Activated CD4-positive, alpha-beta T cell treated with anti-CD3 and anti-CD28 coated beads, Interleukin-2, Interleukin-6, amounts not matched to agents 100 ng/mL and 50 ng/mL, durations not matched to agents 16 hours and 8 hours (primary cell): ENCODE measurements at places on chromosomes 16 and 17.

GRCh38 chr16:6066652-6067051, 969.1 kb upstream of the EEF2KMT start:
- DNase-seq, result no peak

DNA sequence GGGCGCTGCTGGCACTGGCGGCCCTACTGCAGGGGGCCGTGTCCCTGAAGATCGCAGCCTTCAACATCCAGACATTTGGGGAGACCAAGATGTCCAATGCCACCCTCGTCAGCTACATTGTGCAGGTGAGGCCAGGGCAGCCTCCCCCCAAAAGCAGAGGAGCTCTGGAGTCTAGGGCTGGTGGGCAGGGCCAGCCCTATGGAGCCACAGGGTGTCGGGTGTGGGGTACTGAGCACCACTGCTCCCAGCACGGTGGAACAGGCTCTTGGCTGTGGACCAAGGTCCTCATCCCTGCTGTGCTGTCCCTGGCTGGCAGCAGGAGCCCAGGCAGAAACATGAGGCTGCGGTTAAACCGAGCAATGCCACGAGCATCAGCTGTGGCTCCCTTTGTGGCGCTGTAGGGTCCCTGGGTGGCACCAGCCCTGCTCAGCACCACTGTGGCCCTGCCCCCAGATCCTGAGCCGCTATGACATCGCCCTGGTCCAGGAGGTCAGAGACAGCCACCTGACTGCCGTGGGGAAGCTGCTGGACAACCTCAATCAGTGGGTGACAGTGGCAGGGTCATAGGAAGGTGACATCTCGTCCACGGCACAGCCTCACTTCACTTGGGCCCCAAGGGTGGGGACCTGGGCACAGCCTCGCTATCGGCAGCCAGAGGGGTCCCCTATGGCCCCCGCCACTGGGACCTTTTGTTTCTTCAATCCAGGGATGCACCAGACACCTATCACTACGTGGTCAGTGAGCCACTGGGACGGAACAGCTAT, 1.1 kb downstream of the DNASE1 start:
- no peak for DNase-seq

GRCh38 chr16:29198731-29199521, 207.6 kb downstream of the NPIPB11 start:
- DNase-seq, result no peak

DNA sequence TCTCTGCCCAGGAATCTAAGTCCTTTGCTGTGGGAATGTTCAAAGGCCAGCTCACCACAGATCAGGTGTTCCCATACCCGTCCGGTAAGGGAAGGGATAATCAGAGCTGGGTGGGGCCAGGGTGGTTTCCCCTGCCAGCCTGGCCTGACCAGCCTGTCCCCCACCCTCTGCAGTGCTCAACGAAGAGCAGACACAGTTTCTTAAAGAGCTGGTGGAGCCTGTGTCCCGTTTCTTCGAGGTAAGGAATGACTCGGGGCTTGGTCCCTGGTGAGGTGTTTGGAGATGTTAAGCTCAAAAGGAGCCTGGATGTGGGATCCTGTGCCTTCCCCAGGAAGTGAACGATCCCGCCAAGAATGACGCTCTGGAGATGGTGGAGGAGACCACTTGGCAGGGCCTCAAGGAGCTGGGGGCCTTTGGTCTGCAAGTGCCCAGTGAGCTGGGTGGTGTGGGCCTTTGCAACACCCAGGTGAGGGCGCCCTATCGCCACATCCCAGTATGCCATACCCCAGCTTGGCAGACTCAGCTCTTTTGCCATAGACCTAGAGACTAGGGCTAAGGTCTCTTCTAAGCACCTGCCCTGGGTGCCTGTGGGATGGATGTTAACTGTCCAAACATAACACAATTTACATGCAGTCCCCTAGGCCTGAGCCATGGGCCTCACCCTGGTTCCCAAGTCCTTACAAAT, 997 bp downstream of the ACADVL start:
- DNase-seq, result peak; percentile 79

- no peak for DNase-seq
Observed at GRCh38 chr16:85395207-85395912, 217.8 kb upstream of the GSE1 start.

- no peak for DNase-seq
Observed at GRCh38 chr17:80762076-80762475, 217.4 kb downstream of the RPTOR start.

- DNase-seq, result no peak
Observed at GRCh38 chr17:38569701-38570512, 35.8 kb downstream of the SRCIN1 start.

DNA sequence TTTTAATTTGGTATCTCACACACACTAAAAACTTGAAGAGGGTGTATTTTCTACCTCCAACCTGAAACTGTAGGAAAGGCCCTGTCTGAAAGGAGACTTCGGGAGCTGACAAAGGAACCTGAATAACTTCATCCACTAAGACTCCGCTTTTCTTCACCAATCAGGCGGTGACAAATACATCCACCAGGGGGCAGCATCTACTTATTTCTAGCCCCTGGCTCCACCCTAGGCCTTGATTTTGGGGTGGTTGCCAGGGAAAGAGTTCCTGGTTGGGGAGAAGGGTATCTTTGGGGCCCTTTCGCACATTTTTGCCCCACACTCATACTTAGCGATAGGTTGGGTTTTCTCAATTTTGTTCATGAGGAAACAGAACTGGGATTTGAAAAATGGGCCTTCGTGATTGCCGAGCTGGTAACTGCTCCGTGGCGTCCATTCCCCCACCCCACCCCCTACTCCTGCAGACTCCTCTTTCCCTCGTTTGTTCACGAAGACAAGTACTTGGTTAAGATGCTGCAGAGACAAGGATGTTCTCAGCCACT, 4.8 kb upstream of the ARL4D start:
- DNase-seq, result peak; percentile 93

DNA sequence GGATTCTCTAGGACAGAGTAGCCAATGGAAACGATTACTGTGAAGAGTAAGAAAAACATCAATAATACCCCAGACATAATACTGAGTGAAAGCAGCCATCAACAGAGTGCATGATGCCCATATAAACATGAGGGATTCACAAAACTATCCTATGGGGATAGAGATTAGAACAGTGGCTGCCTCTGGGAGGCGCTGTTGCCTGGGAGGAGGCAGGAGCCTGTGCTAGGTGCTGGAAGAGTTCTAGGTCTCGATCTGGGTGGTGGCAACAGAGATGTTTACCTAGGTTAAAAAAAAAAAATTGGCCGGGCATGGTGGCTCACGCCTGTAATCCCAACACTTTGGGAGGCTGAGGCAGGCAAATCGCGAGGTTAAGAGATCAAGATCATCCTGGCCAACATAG, 7.9 kb downstream of the FA2H start:
- DNase-seq, result no peak

DNA sequence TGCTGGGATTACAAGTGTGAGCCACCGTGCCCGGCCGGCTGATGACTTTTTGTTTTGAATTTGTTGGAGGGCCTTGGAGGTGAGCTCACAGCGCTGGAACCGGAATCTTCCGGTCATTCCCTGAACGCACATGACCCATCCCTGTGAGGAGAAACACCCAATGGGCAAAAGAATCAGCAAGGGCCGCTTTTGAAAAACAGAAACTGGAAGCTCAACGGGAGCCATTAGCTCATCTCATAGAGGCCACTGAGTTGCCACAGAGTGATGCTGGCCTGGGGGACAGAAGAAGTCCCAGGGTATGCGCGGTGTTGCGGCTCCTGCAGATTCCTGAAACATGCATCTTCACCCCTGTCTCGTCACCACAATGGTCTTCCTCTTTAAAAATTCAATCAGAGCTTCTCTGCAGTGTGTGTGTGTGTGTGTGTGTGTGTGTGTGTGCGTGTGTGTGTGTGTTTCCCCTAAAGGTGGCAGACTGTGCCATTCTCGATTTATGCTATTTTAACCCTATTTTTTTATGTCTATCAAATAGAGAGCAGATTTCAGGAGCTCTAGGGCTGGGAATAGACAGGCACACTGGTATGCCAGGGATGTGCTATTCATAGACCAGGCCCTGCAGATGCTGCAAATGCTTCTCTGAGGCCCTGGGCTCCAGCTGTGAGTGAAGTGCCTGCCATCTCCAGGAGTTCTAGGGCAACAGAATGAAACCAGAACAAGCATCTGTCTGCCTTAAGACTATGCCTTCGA, 68.3 kb downstream of the MARCHF10 start:
- no peak for DNase-seq

- no peak for DNase-seq
Observed at GRCh38 chr16:47592232-47592631, 131.1 kb downstream of the PHKB start.

DNA sequence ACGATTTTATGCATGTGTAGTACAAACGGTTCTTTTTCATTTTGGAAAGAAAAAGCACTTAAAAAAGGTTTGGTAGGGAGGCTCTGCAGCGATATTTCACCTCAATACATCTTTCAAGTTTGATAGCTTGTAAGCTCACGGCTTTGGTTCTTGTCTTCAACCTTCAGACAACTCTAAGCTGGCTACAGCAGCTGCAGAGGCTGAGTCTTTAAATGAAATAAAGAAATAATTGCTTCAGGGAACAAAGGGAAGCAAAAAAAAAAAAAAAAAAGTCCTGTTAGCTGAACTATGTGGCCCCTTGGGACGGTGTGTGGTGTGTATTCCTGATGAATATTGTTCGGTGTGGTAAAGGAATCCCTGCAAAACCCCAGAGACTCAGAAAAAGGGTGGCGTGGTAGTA, 265.1 kb downstream of the NTN1 start:
- no peak for DNase-seq

DNA sequence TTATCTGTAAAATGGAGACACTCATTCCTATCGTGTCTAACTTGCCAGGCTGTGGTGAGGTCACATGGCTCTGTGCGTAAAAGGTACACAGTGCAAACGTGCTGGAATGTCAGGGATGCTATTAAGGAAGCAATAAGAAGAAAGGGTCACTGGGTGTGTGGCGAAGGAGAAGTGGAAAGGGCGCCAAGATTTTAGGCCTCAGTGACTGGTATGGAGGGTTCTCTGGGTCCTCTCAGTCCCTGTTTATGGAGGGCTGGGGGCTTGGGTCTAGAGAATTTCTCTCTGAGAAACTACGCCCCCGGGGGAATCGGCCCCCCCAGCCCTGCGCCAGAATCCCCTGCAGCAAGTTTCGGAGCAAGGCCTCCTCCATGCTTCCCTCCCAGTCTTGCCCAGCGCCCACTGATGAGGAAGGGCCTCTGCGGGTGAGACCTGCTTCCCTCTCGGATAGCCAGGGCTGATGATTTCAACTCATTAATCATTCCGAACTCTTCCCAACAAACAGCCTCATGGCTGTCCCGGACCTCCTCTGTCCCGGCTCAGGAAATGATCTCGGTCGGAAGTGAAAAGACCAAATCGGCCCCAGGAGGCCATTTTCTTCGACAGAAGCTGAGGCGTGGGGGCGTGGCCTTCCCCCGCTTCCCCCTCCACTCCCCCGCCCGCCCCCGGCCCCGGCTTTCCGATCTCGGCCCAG, 1.2 kb upstream of the HEXIM1 start:
- DNase-seq, result peak; percentile 78

DNA sequence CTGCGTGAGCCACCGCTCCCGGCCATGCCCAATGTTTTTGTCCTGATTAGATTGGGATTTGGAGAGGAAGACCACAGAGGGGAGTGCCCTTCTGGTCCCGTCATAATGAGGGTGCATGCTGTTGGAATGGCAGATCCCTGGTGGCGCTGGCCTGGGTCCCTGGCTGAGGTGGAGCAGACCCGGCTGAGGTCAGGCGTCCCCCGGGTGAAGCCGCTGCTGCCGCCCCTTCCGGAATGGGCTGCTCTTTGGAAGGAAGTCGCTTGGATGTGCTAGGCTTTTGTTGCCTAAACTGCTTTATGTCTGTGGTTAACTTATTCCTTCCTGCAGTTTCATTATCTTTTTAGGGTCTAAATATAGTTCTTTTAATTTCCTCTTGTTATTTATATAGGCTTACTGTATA, 120.3 kb upstream of the CHMP6 start:
- DNase-seq, result peak; percentile 41

- DNase-seq, result no peak
Observed at GRCh38 chr17:37067555-37068111, 118.9 kb downstream of the AATF start.

GRCh38 chr16:31569360-31569717, 41.6 kb downstream of the AHSP start:
- no peak for DNase-seq

GRCh38 chr16:17318238-17318637, 152.5 kb downstream of the XYLT1 start:
- DNase-seq, result no peak

DNA sequence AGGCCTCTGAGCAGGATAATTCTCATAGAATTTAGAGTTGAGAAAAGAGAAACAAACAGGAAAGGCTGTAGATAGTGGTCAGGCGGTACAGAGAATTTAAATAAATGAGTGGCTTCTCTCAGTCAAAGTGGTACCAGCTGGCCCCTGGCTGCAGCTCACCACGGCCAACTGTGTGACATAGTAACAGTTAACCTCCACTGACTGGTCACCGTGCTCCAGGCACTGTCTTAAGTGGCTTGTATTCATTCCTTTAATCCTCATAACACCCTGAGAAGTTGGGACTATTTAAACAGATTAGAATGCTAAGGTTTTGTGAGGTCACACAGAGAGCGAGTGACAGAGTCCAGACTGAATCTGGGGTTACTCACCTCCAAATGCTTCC, 108.9 kb downstream of the GNAO1 start:
- no peak for DNase-seq

DNA sequence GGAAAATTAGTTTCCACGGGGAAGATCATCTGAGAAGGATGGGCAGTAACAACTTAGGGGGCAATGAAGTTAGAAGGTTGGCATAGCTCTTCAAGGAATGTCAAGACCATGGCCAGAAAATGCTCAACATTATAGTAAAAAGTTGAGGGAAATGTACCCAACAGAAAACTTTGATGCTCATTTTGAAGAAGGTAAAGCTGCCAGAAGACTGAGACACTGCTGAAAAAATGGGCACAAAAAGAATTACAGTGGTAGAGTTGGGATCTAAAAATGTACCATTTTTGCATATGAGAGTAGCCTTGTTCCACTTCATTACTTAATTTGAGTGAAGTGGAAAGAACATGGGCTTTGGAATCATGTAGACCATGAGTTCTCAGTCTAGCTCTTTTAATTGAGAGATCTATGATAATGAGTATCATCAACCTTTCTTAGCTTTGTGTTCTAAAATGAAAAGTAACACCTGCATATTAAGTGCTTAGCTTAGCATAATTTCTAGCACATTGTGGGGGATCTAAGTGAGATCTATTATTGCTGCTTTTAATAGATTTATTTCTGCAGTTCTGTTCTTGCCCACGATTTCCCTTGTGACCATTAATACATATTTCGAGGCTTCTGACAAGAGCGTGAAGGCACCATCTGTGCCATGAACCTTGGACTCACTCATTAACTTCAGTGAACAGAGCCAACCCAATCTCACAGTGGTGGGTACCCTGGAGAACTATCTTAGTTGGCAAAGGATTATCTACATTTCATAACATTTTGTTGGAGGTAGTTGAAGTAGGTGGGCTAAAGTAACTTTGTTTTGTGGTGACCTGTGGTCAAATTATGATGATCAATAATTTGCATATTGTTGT, 3.0 kb downstream of the NACA2 start:
- DNase-seq, result no peak
